ENCODE measurements at places on chromosomes 4 and X.

DNA sequence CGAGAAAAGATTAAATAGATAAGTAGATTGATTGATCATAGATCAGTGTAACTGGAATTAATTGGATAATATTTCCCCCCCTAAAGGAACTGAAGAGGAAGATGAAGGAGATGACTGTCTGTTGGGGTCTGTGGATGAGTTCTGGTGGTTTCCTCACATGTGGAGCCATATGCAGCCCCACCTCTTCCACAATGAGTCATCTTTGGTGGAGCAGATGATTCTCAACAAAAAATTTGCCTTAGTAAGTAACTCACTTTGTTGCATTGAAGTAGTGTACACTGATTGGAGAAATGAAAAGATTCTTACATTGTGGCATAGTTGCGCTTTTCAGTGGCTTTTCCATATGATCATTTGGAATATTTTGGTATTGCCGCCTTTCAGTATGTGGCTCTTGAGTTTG is 80.4 kb downstream of the NDST3 start:
- DNase-seq: no peak

DNA sequence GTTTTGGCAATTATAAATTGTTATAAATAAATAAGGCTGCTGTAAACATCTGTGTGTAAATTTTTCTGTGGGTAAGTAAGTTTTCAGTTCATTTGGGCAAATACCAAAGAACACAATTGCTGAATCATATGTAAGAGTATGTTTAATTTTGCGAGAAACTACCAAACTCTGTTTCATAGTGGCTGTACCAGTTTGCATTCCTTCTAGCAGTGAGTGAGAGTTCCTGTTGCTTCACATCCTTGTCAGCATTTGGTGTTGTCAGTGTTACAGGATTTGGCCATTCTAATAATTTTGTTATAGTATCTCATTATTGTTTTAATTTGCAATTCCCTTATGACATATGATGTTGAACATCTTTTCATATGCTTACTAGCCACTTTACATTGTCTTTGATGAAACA is 48.4 kb downstream of the ARFIP1 start:
- DNase-seq: no peak

- DNase-seq: no peak
Observed at GRCh38 chr4:167088115-167088514, 146.2 kb downstream of the SPOCK3 start.

DNA sequence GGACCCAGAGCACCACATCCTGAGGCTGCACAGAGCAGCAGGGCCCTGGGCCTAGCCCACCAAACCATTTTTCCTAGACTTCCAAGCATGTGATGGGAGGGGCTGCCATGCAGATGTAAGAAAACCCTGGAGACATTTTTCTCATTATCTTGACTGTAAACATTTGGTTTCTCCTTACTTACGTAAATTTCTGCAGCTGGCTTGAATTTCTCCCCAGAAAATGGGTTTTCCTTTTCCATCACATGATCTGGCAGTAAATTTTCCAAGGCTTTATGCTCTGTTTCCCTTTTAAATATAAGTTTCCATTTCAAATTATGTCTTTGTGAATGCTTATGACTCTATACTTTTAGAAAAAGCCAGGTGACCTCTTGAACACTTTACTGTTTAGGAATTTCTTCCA is 945.9 kb upstream of the NDST4 start:
- DNase-seq: no peak

GRCh38 chr4:114271031-114271430 is 291.6 kb upstream of the ARSJ start:
- DNase-seq: no peak

GRCh38 chr4:58983887-58984286 is 1873.7 kb upstream of the IGFBP7 start:
- no peak for DNase-seq

GRCh38 chrX:155070663-155070974 is 317 bp downstream of the CMC4 start:
- no peak for DNase-seq

GRCh38 chr4:1198098-1198844 is 25.9 kb upstream of the SPON2 start:
- DNase-seq: no peak

GRCh38 chr4:84582302-84582987 is 482 bp upstream of the CDS1 start:
- peak; percentile 50 for DNase-seq

DNA sequence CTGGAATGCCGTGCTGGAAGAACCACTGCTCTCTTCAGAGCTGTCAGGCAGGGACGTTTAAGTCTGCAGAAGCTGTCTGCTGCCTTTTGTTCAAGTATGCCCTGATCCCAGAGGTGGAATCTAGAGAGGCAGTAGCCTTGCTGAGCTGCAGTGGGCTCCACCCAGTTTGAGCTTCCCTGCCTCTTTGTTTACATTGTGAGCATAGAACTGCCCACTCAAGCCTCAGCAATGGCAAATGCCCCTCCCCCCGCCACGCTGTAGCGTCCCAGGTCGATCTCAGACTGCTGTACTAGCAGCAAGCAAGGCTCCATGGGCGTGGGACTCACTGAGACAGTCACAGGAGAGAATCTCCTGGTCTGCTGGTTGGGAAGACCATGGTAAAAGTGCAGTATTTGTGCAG is 34.8 kb upstream of the MUC7 start:
- no peak for DNase-seq

DNA sequence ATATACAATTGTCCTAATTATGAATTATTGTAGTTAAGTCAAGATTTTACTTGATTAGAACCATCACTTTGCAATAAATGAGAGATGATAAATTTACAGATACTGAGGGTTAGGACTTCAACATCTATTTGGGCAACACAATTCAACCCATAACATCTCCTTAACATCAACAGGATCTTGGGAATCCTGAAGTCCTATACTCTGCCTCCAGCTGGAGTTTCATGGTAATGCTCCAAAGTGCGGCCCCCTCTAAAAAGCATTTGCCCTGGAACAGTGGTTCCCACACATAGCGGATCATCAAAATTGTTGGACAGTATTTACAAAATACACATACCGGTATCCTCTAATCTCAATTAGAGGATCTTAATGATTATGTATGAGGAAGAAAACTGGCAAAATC is 618.6 kb downstream of the CENPC start:
- DNase-seq: no peak

DNA sequence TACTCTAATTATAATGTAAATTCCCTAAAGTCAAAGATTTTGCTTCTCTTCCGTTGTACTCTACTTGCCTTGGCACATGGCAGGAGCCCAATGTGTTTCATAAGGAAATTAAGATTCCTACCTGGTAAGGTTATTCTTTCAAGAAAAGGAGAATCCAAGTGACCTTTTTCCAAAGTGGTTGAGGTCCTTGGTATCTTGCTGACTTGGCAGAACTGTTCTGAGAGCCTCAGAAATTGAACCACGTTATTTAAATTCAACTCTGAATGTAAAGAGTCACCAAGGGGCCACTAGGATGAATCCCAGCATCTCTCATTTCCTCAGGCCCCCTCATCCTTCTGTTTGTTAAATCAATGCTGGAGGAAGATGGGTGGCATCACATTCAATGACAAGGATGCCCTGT is 418.2 kb upstream of the MAGEB2 start:
- no peak for DNase-seq

GRCh38 chrX:10653302-10653701 is 32.9 kb upstream of the MID1 start:
- DNase-seq: no peak

- DNase-seq: no peak
Observed at GRCh38 chr4:88204882-88205281, 46.4 kb upstream of the ABCG2 start.

GRCh38 chr4:80454556-80454955 is 119.0 kb downstream of the CFAP299 start:
- no peak for DNase-seq

GRCh38 chr4:48370260-48371134 is 29.2 kb downstream of the SLAIN2 start:
- no peak for DNase-seq

- DNase-seq: peak; percentile 93
Observed at GRCh38 chr4:89110986-89111832, at the start of gene TIGD2. Gene TIGD2, plus strand, starts transcription at chr4:89111533. Its CDS starts 1,442 bp downstream, at chr4:89112975.

GRCh38 chrX:82748906-82749505 is 759.1 kb upstream of the POU3F4 start:
- no peak for DNase-seq

DNA sequence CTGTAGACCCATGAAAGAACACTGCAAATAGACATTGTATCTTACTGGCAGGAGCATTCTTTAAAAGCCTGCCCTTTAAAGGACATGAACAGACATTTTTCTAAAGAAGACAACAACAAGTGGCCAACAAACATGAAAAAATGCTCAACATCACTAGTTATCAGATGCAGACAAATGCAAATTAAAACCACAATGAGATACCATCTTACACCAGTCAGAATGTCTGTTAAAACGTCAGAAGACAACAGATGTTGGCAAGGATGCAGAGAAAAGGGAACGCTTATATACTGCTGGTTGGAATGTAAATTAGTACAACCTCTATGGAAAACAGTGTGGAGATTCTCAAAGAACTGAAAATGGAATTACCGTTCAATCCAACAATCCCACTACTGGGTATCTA is 77.2 kb downstream of the ATP10D start:
- no peak for DNase-seq

- no peak for DNase-seq
Observed at GRCh38 chr4:172892300-172892699, 276.3 kb upstream of the GALNT7 start.

DNA sequence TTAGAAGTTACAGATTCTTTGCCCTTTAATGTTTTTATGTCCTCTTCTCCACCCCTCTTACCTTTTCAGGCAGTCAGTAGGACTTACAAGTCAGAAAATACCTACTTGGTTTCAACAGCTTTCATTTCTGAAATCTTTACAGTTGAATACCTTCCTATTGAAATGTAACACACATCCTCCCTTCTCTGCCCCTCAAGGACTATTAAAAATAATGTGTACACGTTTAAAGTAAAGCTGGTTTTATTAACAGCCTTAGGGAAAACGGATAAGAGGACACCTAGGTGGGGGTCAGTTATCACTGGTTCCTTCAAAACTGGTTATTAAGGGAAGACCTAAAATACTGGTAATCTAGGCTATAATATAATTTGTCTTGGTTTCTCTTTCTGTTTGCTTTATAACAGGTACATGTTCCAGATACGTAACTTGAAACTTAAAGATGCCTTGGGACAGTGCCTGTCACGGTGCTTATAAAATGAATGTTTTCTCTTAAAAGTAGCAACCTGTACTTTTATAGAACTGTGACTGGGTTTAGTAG is 1.8 kb downstream of the CCSER1 start:
- DNase-seq: no peak

DNA sequence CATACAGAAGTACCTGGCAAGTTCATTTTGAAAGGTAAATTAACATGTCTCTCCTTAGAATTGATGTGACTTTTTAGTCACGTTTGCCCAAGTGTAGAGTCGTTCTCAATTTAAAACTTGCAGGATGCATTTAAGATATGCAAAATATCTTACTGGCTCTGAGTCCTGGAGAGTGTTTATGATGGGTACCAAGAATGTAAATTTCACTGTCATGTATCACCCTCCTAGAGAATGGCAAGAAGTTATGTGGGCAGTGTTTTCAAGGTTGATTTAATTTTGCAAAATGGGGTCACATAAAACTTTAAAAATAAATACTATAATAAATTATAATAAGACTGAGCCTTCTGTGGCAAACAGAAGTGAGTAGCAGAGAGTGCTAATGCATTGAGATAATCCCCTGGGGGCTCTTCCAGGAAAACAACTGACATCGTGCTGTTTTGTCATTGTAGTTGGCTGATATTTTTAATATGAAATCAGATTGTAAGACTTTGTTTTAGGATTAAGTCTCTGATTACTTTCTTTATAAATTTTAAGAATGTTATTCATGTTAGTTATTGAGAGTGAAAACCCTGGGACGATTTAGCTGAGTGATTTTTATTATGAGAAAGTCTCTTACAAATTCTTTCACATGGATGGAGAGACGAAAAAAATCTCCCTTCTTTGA is 103.0 kb downstream of the AFF1 start:
- DNase-seq: no peak

DNA sequence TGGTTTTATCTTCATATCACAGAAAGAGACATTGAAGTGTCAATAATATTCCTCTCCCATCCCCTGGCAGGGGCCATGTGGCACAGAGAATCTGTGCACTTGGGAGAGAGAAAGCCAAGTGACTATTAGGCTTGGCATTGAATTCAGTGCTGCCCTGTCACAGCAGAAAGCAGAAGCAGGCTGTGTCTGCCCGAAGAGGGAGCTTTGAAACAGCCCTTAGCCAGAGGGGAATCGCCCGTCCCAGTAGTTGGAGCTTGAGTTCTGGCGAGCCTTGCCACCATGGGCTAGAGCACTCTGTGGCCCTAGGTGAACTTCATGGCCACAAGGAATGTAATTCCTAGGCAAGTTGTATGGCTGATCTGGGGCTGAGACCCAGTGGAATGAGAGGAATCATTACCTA is 282.5 kb upstream of the PCDH10 start:
- no peak for DNase-seq

GRCh38 chr4:159103384-159103990 is 608 bp downstream of the RAPGEF2 start:
- DNase-seq: peak; percentile 45

DNA sequence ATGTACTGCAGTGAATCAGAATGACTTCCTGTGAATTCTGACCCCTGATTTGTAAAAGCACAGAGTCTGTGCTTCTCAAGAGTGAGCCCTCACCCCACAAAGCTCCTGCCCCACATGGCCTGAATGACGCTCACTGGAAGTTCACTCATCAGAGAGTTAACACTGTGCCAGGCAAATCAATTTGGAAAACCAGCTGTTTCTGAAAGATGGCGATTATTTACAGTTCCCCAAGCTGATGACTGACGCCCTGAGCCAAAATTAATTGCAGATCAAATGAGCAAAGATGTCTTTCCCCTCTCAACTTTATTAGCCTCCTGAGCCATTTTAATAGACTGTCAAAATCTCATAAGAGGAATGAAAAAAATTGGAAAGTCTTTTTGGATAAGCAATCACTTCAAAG is 118.0 kb downstream of the SLC2A9 start:
- DNase-seq: no peak

DNA sequence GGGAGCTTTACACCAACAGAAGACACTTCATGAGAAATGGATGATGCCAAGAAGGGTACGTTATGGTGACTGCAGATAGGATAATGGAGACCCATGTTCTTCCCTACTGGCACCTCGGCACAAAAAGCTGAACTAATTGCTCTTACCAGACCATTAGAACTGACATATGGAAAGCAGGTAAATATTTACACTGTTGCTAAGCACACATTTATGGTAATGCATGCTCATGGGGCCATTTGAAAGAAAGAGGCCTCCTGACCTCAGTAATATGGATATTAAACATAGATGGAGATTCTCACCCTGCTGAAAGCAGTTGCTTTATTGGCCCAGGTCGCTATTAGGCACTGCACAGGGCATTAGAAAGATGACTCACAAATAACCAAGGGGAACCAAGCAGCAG is 1759.6 kb downstream of the C4orf33 start:
- DNase-seq: no peak

- no peak for DNase-seq
Observed at GRCh38 chr4:32374206-32374605, 1654.0 kb downstream of the PCDH7 start.

GRCh38 chr4:179095585-179096221 is 1653.5 kb upstream of the AGA start:
- DNase-seq: no peak

- DNase-seq: no peak
Observed at GRCh38 chr4:168272488-168272887, 46.1 kb downstream of the DDX60 start.
